Activated CD8-positive, alpha-beta T cell treated with anti-CD3 and anti-CD28 coated beads, Interleukin-2, amount 10 ng/mL, durations not matched to agents 7 days and 5 days (primary cell): ENCODE measurements at places on chromosomes 7 and 10. TPM values are rescaled to one million over a fixed set of nuclear protein-coding genes. Genes with fewer than 3 reads are reported as not detected.

DNA sequence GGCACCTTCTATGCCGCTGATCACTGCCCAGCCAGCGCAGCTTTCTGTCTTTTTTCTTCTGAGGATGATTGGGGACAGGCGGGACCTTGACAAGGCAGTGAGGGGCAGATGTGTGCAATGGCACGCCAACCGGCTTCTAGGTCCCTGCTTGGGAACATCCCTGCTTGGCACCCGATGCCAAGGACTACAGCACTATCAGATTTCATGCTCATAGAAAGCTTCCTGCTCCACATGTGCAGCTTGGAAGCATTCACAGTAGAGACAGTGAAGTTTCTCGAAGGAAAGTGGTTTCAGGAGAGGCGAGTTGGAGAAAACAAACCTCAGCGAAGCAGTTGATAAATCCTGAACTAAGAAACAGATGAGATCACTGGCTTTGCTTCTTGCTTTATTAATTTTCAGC is 267.5 kb upstream of the HABP2 start:
- no peak for DNase-seq

- DNase-seq, result no peak
These were observed 19.2 kb downstream of the PDK4 start for GRCh38 chr7:95577137-95577536.

GRCh38 chr10:6070660-6071059 is 8.5 kb upstream of the IL2RA start:
- DNase-seq, result no peak

DNA sequence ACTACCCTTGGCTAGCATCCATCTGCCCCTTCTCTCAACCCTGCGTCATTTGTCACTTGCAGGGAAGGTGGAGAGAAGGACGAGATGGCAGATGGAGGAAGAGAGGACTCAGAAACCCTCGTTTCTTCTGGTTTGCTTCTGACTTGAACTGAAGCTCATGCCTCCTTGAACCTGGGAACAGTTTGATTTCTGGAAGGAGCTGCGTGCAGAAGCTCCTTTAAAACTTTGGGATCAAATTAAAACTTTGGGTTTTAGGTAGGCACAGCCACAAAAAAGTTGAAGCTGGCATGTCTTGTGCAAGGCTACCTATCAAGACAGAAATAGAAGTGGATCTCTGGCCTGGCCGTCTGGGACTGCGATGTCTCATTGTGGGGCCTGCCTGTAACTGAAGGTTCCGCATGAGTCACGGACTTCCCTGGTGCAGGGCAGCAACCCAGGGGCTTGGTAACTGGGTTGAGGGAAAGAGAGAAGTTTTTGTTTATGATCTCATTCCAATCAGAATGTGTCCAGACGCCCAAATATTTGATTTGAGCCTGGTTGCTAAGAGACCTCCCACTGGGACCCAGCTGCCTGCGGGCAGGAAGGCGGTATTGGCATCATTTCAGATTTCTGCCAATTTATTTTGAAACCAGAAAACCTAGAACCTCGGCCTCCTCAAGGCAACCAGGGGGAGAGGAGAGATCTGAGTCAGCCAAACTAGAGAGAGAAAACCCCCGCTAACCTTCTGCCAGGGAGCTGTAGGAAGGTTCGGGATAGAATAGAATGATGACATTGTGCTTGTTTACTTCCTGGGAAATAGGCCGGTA is 15.8 kb upstream of the CAMK1D start:
- no peak for DNase-seq

The CCDC136 gene
- total RNA-seq, result 5.6 TPM

GRCh38 chr7:127650847-127651555 is 993 bp upstream of the SND1 start:
- no peak for DNase-seq

The PROSER2 gene
- 0.74 TPM for total RNA-seq

GRCh38 chr10:59807629-59808620 is 54.7 kb upstream of the MRLN start:
- no peak for DNase-seq

- DNase-seq, result no peak
These were observed 58.4 kb upstream of the ZNRF2 start for GRCh38 chr7:30225863-30226613.

The MUC3A gene
- total RNA-seq, result not detected

The PNLIPRP2 gene
- not detected for total RNA-seq

- no peak for DNase-seq
These were observed 38.4 kb downstream of the SLC39A12 start for GRCh38 chr10:17989908-17990767.

The RBP4 gene
- not detected for total RNA-seq

The PILRA gene
- 11.5 TPM for total RNA-seq

DNA sequence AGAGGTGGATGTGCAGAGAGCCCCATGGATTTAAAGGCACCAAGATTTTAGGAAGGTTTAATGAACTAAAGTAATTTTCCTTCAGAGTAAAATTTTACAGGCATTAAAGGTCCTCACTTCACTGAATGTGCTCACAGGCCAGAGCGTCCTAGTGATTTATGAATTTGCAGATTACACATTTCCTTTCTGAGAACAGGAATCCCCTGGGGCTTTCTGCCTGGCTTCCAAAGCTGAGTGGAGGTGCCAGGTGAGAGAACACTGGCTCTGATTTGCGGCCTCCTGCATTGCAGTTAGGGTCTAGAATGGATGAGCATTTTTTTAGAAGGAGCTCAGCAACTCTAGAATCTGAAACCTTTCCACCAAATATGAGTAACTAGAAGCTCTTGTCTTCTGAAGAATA is 194.3 kb downstream of the SORCS3 start:
- DNase-seq, result no peak

DNA sequence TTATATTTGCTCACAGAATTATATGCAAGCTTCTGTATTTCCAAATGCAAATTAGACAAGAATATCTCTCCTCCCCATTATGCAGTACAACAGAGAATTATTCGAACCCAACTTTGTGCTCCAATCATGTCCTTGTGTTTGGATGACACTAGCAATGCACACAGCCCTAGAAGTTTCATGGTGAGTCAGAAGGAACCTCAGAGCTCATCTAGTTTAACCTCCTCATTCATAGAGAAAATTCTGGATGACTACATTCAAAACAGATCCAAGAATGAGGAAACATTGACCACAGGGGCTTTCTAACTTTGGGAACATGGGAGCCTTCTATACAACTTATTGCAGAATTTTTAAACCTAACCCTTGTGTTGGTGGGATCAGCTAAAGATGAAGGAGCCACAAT is 12.8 kb upstream of the ARID5B start:
- no peak for DNase-seq

DNA sequence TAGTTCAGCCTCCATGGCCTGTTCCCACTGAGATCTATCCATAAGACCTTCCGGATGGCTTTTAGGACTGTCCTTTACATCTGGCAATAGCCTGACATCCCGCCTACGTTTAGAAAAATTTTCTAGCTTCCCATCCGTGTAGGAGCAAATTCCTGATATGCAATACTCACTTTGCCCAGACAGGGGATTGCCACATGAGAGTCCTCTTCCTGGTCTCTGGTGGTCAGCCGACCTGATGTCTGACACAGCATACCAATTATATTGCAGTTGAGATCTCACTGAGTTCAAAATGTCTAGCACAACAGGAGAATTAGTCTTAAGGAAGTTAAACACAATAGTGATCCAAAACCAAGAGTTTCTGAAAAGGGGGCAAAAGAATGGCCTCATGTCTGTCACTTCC is 9.4 kb upstream of the ETV1 start:
- no peak for DNase-seq

The NKX1-2 gene
- not detected for total RNA-seq

DNA sequence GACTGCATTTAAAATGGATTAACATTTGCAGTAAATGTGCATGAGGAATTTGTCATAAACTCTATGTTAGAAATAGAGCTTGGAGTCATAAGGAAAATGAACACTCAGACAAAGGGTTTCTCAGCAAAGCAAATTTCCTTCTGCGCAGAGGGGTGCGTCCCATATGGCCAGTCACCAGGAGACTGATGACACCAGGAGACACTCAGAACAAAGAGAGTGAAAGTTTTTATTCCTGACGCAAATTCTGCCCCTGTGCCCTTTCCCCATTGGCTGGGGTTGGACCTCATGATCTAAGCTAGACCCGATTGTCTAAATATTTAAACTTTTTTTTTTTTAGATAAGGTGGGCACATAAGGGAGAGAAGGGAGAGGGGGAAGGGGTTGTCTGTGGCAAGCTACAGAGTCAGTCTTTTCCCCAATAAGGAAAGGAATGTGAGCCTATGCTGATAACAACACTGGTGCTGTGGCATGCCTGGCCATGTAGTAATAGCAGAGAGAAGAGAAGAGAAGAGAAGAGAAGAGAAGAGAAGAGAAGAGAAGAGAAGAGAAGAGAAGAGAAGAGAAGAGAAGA is 202.0 kb downstream of the POM121L12 start:
- DNase-seq, result no peak

- DNase-seq, result no peak
These were observed 75.8 kb downstream of the AGMO start for GRCh38 chr7:15485998-15486397.
